Neural crest cell (in vitro differentiated cells): ENCODE measurements at places on chromosomes 16 and 17. TPM values are rescaled to one million over a fixed set of nuclear protein-coding genes. Genes with fewer than 3 reads are reported as not detected.

GRCh38 chr16:54080524-54081008 is 206.0 kb downstream of the IRX3 start:
- no peak for DNase-seq

DNA sequence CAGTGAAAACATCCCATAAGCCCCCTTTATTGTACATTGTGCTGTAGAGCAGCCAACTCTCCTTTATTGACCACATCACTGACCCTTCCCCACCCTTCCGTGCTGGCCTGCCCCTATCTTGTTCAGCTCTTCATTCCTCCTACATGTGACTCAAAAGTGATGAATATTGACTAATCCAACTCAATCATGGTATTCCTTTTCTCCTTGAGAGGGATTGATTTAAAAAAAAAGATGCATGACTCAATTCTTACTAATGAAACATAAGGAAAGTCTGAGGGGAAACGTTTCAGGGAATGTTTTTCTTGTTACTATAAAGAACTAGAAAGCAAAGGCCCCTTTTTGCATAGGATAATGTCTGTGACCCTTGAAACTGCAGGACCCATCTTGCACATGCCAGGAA is 125.2 kb upstream of the SOX9 start:
- no peak for DNase-seq

DNA sequence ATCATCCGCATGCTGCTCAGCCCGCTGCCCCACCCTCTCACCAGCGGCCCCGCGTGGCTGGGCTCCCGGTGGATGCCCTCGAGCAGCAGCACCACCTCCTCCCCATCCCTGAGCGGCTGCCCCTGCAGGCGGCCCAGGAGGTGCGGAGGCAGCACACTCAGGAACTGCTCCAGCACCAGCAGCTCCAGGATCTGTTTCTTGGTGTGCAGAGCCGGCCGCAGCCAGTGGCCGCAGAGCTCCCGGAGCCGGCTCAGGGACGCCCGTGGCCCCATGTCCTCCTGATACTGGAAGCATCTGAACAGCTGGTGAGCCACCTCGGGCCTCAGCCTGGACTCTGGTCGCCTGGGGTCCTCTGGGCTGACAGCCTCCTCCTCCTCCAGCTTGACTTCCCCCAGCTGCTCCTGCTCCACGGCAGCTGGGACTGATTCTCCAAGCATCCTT is 6.6 kb downstream of the ZSCAN10 start:
- no peak for DNase-seq

GRCh38 chr16:7289299-7289698 is 43.3 kb upstream of the RBFOX1 start:
- DNase-seq = no peak

DNA sequence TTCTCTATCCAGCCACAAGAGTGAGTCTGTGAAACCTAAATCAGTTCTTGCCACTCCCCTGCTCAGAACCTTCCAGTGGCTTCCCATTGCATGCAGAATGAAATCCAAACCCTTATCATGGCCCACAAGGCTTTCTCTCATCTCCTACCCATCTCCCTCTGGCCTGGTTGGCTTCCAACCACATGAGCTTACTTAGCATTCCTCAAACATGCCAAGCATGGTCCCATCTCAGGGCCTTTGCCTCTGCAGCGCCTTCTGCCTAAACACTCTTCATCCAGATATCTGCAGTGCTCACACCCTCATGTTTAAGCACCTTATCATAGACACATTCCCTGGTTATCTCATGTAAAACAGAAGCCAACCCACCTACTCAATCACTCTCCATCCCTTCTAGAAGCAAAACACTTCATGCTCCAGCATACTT is 15.5 kb downstream of the TK2 start:
- DNase-seq = no peak

DNA sequence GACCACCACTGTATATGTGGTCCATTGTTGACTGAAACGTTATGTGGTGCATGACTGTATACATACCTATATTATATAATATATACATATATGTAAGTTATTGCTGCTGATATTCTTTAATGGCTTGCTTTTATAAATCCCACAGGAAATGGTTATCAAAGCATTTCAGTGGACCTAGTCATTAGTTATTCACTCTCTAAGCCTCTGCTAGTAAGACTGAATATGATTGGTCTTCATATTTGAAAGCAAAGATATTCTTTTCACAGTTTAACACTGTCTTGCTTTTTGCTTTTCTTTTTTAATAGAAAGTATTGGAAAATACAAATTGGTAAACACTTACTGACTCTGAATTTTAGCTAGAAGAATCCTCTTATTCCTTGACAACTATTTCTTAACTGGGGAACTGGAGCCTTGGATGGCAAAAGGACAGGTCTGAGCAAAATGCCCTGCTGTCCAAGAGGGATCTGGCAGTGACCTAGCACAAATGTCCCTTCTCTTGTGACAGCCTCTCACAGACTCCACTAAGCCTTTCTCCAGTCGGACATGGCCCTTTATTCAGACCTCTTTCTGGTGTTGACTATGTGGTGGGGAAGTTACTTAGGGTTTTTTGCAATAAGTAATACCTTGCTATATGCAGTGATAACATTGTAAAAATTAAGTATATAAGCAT is 14.7 kb upstream of the MYH2 start:
- DNase-seq = no peak

TMEM114 gene
- not detected in 2 replicates for total RNA-seq

DNA sequence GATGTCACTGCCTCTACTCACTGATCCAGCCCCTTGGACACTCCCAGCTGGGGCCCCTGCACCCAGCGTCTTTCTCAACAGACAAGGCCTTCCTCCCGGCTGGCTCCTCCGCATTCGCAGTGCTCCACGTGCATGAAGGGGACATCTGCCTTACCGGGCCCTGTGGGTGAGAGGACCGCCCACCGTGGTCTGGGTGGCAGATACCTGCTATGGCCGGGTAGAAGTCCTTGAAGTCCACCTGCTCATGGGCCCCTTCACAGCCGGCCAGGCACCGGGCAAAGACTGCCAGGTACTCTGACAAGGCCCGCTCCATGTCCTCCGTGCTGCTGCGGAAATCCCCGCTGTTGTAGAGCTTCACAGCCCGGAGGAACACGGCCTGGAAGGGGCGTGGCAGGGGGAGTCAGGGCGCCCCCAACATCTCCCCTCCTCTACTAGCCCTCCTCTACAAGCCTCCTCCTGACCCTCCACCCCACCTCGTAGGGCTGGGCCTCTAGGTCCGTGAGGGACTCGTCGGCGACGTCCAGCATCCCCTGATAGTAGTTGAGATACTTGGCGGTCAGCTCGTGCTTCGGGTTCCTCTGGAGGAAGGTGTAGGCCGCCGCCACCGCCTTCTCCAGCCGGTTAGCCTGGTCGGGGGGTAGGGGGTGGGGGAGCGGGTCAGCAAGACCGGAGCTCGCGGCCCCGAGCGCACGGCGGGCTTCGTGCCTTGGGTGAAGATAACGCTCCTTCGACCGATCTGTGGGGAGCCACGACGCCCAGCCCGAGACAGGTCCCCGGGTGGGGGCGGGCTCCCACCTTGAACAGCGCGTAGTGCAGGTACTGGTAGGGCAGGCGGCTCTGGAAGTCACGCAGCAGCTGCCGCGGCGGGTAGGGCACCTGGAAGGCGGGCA is 845 bp downstream of the P3H4 start:
- DNase-seq = no peak

PLXDC1 gene
- 0.28 and 0.84 TPM in 2 replicates for total RNA-seq

GRCh38 chr16:79972053-79972704 is 371.6 kb upstream of the MAF start:
- DNase-seq = no peak

P2RX5 gene
- 0.61 and 1.6 TPM in 2 replicates for total RNA-seq

NHLRC4 gene
- 0.84 and 0.86 TPM in 2 replicates for total RNA-seq

- DNase-seq = no peak
Measured at GRCh38 chr16:5932906-5933305, 835.3 kb upstream of the EEF2KMT start.

SYNRG gene
- total RNA-seq = 43.0 and 50.6 TPM in 2 replicates

- DNase-seq = no peak
Measured at GRCh38 chr16:68826652-68827051, 16.7 kb upstream of the TANGO6 start.

GRCh38 chr17:6323626-6324356 is 111.1 kb downstream of the AIPL1 start:
- no peak for DNase-seq

CHP2 gene
- not detected in 2 replicates for total RNA-seq

DNA sequence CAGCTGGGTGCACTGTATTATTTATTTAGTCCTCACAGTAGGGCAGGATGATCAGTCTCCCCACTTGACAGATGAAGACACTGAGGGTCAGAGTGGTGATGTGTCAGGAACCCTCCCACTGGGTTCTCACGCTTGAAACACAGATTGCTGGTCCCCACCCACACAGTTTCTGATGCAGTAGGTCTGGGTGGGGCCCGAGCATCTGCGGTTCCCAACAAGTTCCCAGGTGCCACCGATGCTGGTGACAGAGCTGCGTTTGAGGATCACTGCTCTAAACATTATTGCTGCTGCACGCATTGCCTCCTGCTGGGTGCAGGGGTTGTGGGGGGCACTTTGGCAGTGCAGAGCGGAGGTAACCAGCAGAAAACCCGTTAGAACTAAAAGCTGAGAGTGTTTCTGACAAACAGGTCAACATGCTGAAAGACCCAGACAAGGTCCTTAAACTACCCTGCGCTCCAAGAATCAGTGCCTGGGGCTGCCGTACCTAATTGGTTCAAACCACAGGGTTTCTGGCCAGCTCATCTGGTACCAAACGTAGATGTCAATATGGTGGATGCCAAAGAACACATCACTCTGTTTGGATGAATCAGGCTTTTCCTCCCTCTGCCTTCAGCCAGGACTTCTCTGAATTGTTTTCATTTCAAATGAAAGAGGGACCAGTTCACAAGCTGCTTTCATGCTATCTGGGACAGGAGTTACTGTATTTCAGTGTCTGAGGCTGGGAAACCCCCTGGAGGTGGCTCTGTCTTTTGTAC is 76.0 kb downstream of the ABCC1 start:
- no peak for DNase-seq

DNA sequence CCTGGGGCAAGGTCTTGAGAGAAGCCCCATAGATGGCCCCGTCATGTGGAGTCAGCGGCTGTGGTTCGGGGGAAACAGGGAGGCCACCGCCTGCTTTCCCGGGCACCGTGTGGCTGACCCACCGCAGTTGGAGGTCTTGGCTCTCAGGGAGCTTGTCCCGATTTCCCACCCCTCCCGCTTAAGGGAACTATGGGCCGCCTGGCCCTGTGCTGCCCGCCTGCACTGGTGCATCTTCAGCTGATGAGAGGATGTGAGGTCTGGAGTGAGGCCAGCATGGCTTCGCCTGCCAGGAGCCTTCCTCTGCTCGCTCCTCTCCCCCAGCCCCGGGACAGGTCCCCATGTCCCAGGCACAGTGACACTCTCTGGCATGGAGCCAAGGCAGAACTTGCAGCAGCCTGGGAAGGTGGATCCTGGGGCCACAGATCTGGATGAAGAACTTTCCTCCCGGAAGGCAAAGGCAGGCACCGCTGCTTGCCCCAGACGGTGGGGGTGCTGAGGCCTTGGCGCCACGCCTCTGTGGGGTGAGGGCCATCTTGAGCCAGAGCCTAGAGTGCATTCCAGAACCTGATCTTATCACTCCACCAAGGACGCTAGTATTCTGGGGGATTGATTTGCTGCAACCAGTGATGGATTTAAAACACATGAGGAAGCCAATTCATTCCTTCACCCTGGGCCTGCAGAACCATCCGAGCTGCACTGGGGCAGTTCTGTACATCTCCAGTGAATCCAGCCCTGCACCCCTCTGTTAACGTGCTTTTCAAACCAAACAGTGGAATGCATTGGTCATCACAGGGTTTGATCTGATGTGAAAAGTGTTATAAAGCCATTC is 178.6 kb upstream of the TNRC6C start:
- no peak for DNase-seq

C16orf95 gene
- total RNA-seq = 6.8 and 8.8 TPM in 2 replicates

SAMD14 gene
- 26.1 and 28.7 TPM in 2 replicates for total RNA-seq

- no peak for DNase-seq
Measured at GRCh38 chr17:12683299-12683698, 17.6 kb downstream of the MYOCD start.

TELO2 gene
- total RNA-seq = 77.9 and 87.5 TPM in 2 replicates

DNA sequence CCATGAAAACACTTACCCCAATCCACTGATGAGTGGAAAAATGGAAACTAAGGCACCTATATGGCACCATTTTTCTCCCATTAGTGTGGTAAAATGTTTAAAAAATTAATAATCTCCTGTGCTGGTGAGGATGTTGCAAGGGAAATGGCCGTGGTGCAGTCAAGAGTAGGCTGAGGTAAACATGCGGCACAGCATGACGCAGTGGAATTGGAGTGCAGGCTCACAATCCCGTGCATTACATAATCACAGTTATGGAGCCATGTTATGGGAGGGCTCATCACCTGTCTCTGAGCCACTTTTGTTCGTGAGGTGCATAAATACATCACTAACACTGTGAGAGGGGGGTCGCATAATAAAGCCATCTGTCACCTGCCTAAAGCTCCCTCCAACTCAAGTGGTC is 164.4 kb upstream of the XYLT1 start:
- DNase-seq = no peak

DNA sequence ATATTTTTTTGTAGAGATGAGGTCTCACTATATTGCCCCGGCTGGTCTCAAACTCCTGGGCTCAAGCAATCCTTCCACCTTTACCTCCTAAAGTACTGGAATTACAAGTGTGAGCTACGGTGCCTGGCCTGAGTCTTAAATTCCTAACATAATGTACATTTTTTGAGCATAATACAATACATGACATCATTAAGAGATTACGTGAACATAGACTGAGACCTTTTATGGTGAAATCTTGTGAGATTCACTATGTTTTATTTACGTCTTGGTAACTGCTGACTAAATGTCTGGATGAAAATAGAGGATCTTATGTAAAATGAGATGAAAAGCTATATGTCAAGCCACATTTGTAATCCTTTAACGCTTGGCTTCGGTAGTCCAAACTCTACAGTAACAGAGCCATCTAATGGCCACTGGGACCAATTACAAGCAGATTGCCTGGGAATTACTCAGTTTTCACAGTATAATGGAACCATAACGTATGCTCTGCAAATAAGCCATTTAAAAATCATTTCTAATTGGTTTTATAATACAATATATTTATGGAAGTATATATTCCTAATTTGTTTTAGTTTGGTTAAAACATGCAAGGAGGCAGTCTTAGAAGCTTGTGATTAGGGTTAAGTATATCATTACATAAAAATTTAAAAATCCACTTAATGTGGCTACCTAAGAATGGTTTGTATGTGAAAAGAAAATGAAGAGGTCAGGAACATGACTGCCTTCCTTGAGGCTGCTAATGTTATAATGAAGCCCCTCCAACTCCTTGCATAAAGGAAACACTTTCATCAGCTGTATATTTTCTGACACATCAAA is 8.1 kb upstream of the EFCAB13 start:
- DNase-seq = no peak

DNA sequence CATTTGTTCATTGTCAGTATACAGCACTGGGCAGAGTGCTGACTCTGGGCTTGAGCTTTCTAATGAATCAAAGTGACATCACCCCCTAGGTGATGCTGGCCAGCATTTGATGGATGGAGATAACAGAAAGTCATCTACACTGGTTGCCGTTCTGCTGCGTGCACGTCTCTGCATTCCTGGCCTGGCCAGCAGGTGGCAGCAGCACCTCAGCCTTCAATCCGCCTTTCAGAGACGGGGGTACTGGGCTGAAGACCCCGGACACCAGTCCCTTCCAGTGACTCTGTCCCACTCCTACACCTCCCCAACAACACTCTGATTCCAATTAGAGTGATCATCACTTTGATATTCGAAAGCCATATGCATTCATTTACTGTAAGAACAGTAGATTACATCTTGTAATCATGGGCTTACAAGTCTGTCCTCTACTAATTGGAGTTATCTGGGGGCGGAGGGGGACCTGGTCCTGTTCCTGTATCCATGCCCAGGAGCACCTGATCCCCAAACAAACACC is 6.0 kb downstream of the CPSF4L start:
- DNase-seq = peak; percentile 78
